Activated CD8-positive, alpha-beta T cell treated with anti-CD3 and anti-CD28 coated beads, Interleukin-2, amount 10 ng/mL, durations not matched to agents 7 days and 5 days (primary cell): ENCODE measurements at places on chromosomes 1 and 21. TPM values are rescaled to one million over a fixed set of nuclear protein-coding genes. Genes with fewer than 3 reads are reported as not detected.

Gene FAM72A
- total RNA-seq, result 30.4 TPM

Gene KRTAP19-8
- total RNA-seq, result not detected

Gene ICOSLG
- total RNA-seq, result 1.8 TPM

Gene C1QTNF12
- 2.2 TPM for total RNA-seq

Gene TEKT2
- not detected for total RNA-seq

Gene RNF186
- total RNA-seq, result not detected

Gene TRIM17
- 2.8 TPM for total RNA-seq

Gene DPT
- total RNA-seq, result not detected

Gene NUAK2
- total RNA-seq, result 1.6 TPM

Gene CYP4Z1
- not detected for total RNA-seq

Gene CELA3B
- not detected for total RNA-seq

Gene ZFYVE9
- total RNA-seq, result 1.4 TPM

Gene OPTC
- not detected for total RNA-seq

Gene CDA
- total RNA-seq, result not detected

Gene PKLR
- not detected for total RNA-seq

Gene BRDT
- not detected for total RNA-seq

Gene PLEKHA6
- 0.29 TPM for total RNA-seq

Gene TCHH
- 0.08 TPM for total RNA-seq

Gene MMP23B
- total RNA-seq, result 1.7 TPM

Gene GNAT2
- total RNA-seq, result not detected

Gene SMPDL3B
- total RNA-seq, result 0.76 TPM

Gene MYBPH
- not detected for total RNA-seq

Gene FAM110D
- not detected for total RNA-seq

Gene KCNH1
- total RNA-seq, result not detected

Gene HTR6
- total RNA-seq, result not detected

Gene LENEP
- 0.91 TPM for total RNA-seq

Gene FABP3
- not detected for total RNA-seq

Gene LCE1E
- not detected for total RNA-seq

Gene FCGR2B
- total RNA-seq, result not detected

Gene TCP10L
- 0.68 TPM for total RNA-seq

Gene CLDN17
- total RNA-seq, result not detected

Gene LCE2C
- not detected for total RNA-seq

Gene KISS1
- total RNA-seq, result not detected

Gene KRTAP19-3
- not detected for total RNA-seq

Gene MRPL37
- 115 TPM for total RNA-seq

Gene SPATA46
- total RNA-seq, result not detected

Gene FNDC5
- total RNA-seq, result not detected

Gene FLG2
- not detected for total RNA-seq

Gene FCER1G
- 12.0 TPM for total RNA-seq

Gene LDLRAD1
- total RNA-seq, result not detected

Gene GUCA2A
- total RNA-seq, result not detected

Gene CADM3
- total RNA-seq, result not detected

Gene CLCA1
- not detected for total RNA-seq

Gene NTRK1
- 9.9 TPM for total RNA-seq

Gene RNPC3
- 22.2 TPM for total RNA-seq
